ENCODE measurements at places on chromosomes 4 and X.

GRCh38 chr4:100795581-100795980 lies 277.8 kb upstream of the EMCN start:
- no peak for DNase-seq

DNA sequence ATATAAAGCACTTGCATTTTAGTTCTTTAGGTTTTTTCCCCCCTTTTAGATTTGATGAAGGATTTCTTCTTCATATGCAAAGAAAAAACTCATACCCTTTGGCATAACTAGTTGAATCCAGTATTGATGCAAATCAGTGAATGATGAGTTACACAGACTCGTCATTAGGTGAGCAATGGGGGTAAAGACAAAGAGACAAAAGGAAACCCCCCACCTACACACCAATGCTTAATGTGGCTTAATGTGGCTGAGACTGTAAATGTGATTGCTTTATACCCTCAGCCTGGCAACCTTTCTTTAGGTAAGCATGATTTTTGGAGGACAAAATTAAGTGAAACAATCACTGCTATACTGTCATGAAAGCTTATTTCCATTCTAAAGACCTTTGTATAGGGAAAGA lies 39.5 kb downstream of the CD40LG start:
- no peak for DNase-seq

DNA sequence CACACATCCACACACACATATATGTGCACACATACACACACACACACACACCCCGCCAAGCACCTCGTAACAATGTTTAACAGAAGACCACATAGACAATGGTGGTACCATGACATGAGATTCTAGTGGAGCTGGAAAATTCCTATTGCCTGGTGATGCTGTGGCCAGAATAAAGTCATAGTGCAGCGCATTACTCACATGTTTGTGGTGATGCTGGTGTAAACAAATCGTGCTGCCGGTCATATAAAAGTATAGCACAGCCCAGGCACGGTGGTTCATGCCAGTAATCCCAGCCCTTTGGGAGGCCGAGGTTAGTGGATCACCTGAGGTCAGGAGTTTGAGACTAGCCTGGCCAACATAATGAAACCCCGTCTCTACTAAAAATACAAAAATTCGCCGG lies 275.2 kb downstream of the TRIML1 start:
- DNase-seq = no peak

GRCh38 chrX:41946235-41946634 lies 22.9 kb upstream of the CASK start:
- DNase-seq = no peak

GRCh38 chr4:15832523-15833451 lies 54.7 kb downstream of the CD38 start:
- DNase-seq = no peak

- no peak for DNase-seq
These were observed 7.7 kb upstream of the SLAIN2 start for GRCh38 chr4:48333587-48333986.

GRCh38 chrX:130347321-130347720 lies 7.6 kb downstream of the SLC25A14 start:
- DNase-seq = no peak

GRCh38 chr4:9904976-9905587 lies 116.2 kb downstream of the SLC2A9 start:
- no peak for DNase-seq

Data from stimulated activated CD8-positive, alpha-beta memory T cell treated with anti-CD3 and anti-CD28 coated beads, Interleukin-4, amount 100 ng/mL, for 1 hour (primary cell).